ENCODE measurements at places on chromosomes 3 and 15. TPM values are rescaled to one million over a fixed set of nuclear protein-coding genes. Genes with fewer than 3 reads are reported as not detected.

- no peak for DNase-seq
- peaks cover 28% of the 10 kb centered on the region for H3K36me3 ChIP-seq
- H3K4me1 ChIP-seq = no peaks in the 10 kb centered on the region
- no peak overlapping the region for H3K27ac ChIP-seq
Observed at GRCh38 chr15:48717458-48717857, 71.9 kb upstream of the FBN1 start.

- H3K4me3 ChIP-seq = peak overlapping the region; percentile 65
- peaks cover 2% of the 10 kb centered on the region for H3K36me3 ChIP-seq
- H3K27ac ChIP-seq = peak overlapping the region; percentile 74
- DNase-seq = peak; percentile 68
- no peaks in the 10 kb centered on the region for H3K27me3 ChIP-seq
- H3K4me1 ChIP-seq = peaks cover 54% of the 10 kb centered on the region
Observed at GRCh38 chr15:38696109-38696727, 131.6 kb upstream of the RASGRP1 start.

- peaks cover 62% of the 10 kb centered on the region for H3K4me1 ChIP-seq
- no peak for DNase-seq
- H3K27ac ChIP-seq = peak overlapping the region; percentile 95
- no peaks in the 10 kb centered on the region for H3K27me3 ChIP-seq
- H3K36me3 ChIP-seq = peaks cover 29% of the 10 kb centered on the region
Observed at GRCh38 chr3:18716821-18717220, 291.7 kb upstream of the SATB1 start.

DNA sequence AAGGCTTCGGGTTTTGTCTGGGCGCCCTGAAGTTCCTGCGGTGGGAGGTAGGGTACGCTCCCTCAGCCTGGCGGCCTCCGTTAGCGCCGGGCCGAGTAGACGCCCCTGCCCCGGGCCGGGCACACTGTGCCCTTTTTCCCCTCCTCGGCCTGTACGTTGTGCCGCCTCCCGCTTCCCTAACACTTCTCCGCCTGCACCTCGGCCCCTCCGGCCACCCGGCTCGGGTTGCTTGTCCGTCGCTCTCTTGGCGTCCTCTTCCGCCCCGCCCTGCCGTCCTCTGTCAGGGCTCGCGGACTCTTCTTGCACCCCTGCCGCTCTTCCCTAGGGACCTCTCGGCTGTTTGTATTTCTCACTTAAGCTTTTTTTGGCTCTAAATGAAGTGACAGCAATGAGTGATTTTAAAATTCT lies 384 bp downstream of the KNL1 start:
- H3K27me3 ChIP-seq = peaks cover under 1% of the 10 kb centered on the region
- peaks cover 9% of the 10 kb centered on the region for H3K36me3 ChIP-seq
- H3K4me3 ChIP-seq = peak overlapping the region; percentile 91
- H3K27ac ChIP-seq = peak overlapping the region; percentile 97

DNA sequence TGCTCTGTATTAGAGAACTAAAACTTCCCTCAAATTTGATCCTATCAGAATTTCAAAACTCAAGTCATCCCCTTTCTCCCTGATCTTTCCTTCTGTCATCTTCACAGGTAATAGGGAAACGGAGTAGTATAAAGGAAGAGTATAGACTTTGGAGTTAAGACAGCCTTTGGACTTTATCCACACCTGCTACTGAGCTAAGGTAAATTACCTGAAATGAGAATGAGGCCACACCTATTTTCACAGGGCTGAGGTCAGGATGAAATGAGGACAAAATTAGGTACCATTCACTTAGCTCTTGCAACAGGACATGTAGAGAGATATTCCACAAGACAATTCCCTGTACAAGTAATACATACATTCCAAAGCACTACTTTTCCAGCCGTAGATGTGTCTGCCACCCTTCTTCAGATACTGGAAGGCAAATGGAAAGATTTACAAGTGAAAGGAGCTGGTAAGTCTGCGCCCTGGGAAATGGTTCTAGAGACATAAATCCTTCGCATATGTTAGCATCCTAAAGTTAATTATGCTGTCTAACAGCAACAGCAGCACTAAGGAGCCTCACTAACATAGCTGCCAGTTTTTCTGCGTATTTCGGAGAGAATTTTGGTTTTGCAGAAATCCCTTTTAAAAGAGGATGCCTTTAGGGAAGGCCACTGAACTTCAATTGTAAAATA lies 461.8 kb downstream of the SHQ1 start:
- no peak overlapping the region for H3K4me3 ChIP-seq
- no peak overlapping the region for H3K27ac ChIP-seq
- DNase-seq = no peak
- no peaks in the 10 kb centered on the region for H3K27me3 ChIP-seq
- H3K4me1 ChIP-seq = peaks cover 17% of the 10 kb centered on the region

DNA sequence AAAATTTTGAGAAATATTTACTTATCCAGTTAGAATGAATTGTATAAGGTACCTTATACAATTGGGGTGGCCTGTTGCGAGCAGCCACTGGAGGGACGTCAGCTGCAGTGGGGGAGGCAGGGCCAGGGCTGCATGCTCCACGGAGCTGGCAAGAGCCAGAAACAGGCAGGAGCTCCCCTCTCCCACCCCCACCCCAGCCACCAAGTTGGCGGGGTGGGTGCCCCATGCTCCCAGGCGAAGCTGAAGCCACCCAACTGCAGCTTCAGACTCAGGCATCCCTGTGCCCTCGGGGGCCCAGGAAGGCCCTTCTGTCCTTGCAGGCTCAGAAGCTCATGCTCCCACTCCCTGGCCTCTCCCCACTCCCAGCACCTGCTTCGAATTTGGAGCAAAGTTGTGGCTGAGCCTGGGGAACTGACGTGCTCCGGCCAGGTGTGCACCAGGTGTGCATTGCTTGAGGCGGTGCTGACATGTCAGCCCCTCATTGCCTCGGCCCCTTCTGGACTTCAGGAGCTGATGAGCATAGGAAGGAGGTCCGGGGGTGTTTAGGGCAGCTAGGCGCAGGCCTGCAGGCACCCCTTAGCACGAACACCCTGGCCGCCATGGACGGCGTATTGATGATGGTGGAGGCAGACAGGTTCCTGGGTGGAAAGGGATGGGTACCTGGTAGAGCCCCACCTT lies 743.8 kb upstream of the GBE1 start:
- no peak overlapping the region for H3K27ac ChIP-seq
- no peaks in the 10 kb centered on the region for H3K4me1 ChIP-seq
- DNase-seq = no peak
- no peaks in the 10 kb centered on the region for H3K27me3 ChIP-seq
- no peak overlapping the region for H3K4me3 ChIP-seq

DNA sequence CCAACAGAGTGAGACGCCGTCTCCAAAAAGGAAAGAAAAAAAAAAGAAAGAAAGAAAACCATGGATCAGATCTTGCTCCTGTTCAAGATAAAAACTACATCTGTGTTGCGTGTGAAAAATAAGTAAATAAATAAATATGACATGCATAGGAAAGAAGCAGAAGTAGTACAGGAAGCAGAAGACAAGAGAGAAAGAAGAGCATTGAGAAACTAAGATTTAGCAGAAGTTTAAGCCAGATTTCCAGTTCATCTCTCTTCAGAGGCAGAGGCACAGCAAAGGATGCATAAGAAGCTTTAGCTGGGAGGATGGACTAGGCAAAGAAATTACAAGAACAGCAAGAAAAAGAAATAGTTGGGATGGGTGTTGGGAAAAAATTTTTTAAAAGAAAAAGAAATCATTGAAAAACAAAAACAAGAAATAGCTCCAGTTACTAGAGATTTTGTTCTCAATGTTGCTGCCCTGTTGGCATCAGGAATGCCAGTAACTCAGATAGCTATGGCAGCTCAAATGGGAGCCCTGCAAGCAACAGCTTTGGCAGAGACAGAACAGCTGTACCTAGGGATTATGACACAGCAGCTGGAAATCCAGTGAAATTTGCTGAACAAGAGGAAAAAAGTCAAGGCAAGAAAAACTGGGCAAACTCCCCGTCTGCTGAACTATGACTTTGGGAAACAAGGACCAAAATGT lies 17.3 kb downstream of the AP3S2 start:
- H3K4me1 ChIP-seq = peaks cover 4% of the 10 kb centered on the region
- peaks cover 4% of the 10 kb centered on the region for H3K36me3 ChIP-seq
- H3K27me3 ChIP-seq = no peaks in the 10 kb centered on the region

- H3K27me3 ChIP-seq = no peaks in the 10 kb centered on the region
- H3K36me3 ChIP-seq = no peaks in the 10 kb centered on the region
- DNase-seq = no peak
- no peak overlapping the region for H3K4me3 ChIP-seq
Observed at GRCh38 chr15:81491414-81492096, 117.5 kb upstream of the TMC3 start.

DNA sequence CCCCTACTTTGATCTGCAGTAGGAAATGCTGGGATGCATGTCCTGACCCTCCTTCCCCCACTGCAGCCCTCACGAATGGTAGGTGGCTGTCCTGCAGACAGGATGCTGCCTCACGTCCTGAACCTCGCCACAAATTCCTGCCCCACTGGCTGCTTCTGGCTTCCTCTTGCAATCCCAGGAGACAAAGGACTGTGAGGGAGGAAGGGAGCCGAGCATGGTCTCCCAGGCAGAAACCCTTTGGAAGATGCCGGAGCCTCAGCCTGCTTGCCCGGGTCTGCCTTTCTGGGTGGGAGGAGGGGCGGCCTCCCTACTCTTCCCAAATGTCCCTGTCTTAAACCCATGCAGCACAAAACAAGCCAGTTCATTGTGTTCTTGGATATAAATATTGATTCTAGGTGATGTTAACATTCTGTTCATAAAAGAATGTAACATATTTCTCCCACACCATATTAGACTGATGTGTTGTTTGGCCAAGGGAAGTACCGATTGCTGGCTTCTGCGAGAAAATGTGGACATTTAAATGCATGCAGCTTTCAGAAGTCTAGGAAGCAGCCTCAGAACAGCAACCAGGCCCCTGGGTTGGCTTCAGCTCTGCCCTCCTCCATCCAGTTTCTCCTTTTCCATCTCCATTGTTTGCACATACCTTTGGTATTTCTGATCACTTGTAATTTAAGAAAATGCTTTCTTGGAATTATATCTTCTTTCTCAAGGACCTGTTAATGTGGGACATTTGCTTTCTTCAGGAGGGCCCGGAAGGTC lies 75.3 kb downstream of the HMG20A start:
- no peak overlapping the region for H3K4me3 ChIP-seq
- peaks cover 5% of the 10 kb centered on the region for H3K36me3 ChIP-seq
- H3K27ac ChIP-seq = no peak overlapping the region

DNA sequence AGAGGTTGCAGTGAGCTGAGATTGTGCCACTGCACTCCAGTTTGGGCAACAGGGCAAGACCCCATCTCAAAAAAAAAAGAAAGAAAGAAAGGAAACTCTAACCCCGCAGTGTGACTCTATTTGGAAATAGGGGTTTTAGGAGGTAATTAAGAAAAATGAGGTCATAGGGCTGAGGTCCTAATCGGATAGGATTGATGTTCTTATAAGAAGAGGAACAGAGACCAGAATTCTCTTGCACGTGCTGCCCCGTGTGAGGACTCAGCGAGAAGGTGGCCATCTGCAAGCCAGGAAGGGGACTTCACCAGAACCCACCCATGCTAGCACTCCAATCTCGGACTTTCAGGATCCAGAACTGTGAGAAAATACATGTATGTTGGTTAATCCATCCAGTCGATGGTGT lies 25.8 kb downstream of the KLHL6 start:
- H3K4me3 ChIP-seq = no peak overlapping the region
- no peak overlapping the region for H3K27ac ChIP-seq
- no peaks in the 10 kb centered on the region for H3K27me3 ChIP-seq
- DNase-seq = no peak

DNA sequence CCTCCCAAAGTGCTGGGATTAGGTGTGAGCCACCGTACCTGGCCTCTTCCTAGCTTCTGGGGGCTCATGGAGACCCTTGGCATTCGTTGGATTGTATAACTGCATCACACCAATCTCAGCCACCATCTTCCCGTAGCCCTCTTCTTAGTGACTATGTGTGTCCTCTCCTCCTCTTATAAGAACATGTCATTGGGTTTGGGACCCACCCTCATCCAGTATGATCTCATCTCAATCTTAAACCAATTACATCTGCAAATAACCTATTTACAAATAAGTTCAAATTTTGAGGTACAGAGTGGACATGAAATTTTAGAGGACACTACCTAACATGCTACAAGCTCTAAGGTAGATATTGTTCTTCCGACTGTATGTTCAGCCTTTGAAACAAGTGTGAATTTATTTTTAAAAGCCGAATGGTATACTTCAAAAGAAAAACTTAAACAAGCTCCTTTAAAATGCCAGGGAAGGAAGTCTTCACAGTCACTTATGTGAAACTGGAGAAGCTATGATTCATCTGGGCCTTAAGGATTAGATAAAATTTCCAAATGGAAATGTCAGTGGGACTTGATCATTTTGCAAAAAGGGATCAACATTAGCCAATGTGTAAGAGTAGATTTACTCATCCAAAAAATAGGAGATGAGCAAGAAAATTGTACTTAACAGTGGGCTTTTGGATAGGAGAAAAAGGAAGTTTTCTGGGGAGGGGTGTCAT lies 225.7 kb downstream of the MEX3B start:
- H3K36me3 ChIP-seq = no peaks in the 10 kb centered on the region
- H3K4me3 ChIP-seq = no peak overlapping the region
- no peak for DNase-seq
- H3K27ac ChIP-seq = no peak overlapping the region
- no peaks in the 10 kb centered on the region for H3K4me1 ChIP-seq

DNA sequence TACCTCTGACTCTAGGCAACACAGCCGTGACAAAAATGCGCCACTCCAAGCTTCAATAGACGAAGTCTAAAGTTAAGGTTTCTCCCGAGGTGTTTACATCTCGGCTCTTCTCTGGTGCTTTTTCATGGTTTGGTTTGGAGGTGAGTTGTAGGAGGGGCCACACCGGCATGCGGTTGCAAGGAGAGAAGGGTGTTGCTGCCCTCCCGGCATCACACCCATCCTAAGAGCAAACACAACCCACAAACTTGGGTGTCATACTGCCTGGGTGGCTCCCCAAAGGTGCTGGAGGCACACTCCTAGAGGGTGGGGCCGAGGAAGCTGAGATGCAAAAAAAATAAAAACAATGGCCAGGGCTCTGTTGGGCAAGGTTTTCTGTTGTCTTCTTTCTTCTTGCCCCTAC lies 225.2 kb upstream of the ICE2 start:
- peaks cover 3% of the 10 kb centered on the region for H3K36me3 ChIP-seq
- no peaks in the 10 kb centered on the region for H3K27me3 ChIP-seq
- H3K4me3 ChIP-seq = no peak overlapping the region
- H3K4me1 ChIP-seq = peaks cover 3% of the 10 kb centered on the region
- DNase-seq = no peak
- no peak overlapping the region for H3K27ac ChIP-seq

Gene KNG1
- total RNA-seq = not detected

Gene CHRNA3
- not detected for total RNA-seq

Gene CADM2
- 0.62 TPM for total RNA-seq

Gene GOLGA8G
- total RNA-seq = not detected

Gene OCA2
- total RNA-seq = not detected

Gene ATP13A4
- 4.0 TPM for total RNA-seq

Gene PIERCE2
- total RNA-seq = not detected

Gene GABRR3
- total RNA-seq = not detected

Gene C3orf33
- 2.2 TPM for total RNA-seq

Gene DNAH12
- total RNA-seq = 0.20 TPM

Gene STRIT1
- total RNA-seq = not detected

Gene MYD88
- total RNA-seq = 70.6 TPM

Gene LINGO1
- not detected for total RNA-seq

Gene C2CD4A
- not detected for total RNA-seq

All from activated naive CD8-positive, alpha-beta T cell treated with anti-CD3 and anti-CD28 coated beads, Interleukin-2, amount 10 ng/mL, durations not matched to agents 7 days and 5 days (primary cell).